C1 segment of cervical spinal cord (tissue), 14 donors: ENCODE measurements at places on chromosomes 5 and 9.

- no peak for DNase-seq
Measured at GRCh38 chr9:10690546-10690945, 77.7 kb upstream of the PTPRD start.

DNA sequence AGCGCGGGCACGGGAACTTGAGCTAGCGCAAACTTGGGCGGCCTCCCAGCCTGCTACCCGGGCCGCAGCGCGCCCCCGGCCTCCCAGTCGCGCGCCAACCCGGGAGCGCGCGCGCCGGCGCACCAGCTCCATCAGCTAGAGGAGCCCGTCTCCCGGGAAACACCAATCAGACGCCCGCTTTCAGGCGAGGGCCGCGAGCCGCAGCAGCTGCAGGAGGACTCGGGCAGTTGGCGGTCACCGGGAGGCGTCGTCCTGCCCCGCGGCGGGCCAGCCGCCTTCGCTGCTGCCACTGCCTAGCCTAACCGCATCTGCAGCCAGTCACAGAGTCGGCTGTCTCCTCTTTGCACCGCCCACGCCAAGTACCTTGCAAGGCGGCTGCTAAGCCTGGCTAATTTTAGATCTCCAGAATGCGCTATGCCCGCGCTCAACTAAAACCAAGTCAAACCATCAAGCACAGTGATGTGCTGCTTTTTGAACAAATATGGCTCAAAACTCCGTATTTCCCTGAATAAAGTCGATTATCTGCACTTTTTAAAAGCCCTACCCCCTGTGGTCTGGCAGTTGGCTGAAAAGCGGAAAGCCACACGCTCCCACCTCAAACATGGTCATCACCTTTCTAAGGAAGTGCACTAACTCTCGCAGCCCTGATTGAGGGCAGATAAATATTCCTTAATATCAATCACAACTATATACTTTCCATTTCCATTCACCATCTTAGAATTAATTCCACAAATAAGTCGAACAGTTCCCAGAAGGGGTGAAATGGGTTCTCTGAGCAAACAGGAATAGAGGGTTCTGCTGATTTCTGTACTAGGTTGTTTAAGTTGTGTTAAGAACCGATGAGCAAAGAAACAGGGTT is 221.8 kb downstream of the MEF2C start:
- DNase-seq = peak; percentile 97

DNA sequence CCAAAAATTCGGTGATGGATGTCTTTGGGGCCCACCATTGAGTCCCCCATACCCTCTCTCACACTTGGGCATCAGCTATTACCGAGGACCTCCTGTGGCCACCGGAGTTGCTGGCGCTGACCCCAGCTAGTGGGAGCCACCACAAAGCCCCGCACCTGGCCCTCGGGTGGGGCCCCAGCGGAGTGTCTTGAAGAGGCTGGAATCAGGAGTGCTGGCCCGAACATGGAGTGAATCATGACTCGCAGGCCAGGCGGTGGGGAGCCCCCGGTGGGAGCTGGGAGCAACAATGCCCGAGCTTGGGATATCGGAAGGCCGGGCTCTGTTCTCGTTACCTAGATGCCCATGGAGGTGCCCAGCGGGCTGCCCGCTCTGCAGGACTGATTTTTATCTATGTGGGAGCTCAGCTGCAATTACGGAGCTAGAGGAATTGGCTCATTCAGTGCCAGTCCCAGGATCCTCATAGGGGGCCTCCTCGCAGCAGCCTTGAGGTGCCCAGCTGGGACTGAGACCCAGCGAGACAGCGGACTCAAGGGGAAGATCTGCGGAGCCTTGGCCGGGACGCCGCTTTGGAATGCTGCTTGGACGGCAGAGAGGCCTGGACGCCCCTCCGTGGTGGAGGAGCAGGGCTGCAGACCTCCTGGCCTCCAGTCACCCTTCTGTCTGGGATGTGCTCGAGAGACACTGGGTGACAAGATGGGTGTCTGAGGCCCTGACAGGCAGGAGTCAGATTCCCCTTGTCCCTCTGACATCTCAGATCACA is 70.8 kb downstream of the PSMB7 start:
- DNase-seq = no peak

- DNase-seq = no peak
Measured at GRCh38 chr5:178644826-178645545, 18.1 kb upstream of the CLK4 start.

DNA sequence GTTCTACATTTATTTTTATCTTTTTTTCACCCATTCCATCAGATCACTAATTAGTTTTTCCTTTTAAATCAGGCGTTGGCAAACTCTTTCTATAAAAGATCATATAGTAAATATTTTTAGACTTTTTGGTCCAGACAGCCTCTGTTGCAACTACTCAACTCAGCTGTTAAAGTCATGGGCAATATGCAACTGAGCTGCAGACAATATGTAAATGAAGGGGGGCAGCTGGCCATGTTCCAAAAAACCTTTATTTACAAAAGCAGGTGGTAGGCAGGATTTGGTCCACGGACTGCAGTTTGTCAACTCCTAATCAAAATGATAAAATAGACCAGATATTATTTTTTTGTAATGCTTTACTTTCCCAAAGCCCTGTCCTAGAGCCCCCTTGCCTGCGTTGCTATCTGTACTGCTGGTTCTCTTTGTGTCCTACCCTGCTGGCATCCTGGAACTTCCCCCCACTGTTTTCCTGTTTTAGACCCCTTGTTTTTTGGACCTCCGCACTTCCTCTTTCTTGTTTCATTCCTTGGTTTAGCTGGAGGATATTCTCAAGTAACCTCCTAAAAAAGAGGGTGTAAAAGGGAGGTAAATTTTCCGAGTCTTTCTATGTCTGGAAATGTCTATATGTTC is 24.7 kb upstream of the TNFSF8 start:
- DNase-seq = no peak

DNA sequence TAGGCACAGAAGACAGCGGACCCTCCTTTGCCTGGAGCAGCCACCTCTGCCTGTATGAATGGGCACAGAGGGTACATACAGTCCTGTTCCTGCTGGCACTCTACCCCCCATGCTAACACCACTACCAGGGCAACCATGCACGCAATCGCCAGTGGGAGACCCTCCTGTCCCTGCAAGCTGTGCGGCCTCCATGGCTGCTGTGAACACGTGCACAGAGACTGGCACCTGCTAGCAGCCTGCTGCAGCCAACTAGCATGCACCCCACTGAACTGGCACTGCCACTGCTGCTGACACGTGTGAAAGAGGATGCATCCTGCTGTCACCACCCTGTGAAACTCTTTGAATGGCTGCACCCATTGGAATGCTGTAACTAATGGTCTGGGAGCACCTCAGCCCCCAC is 885.2 kb upstream of the ARRDC3 start:
- no peak for DNase-seq

GRCh38 chr5:27091858-27092257 is 53.5 kb upstream of the CDH9 start:
- no peak for DNase-seq

GRCh38 chr5:141402553-141403243 is at the start of gene PCDHGA9:
Gene PCDHGA9, plus strand, starts transcription at chr5:141402778. Its CDS starts 175 bp downstream, at chr5:141402953.
- no peak for DNase-seq
